A549 treated with CpdA at 1 μM for 4 hours (cell line): ENCODE measurements at places on chromosomes 16 and 17. TPM values are rescaled to one million over a fixed set of nuclear protein-coding genes. Genes with fewer than 3 reads are reported as not detected.

Gene PIPOX
- 0.13 to 0.20 TPM (median 0.16 TPM) in 3 of 5 replicates, not detected in the others for total RNA-seq

Gene KRT25
- not detected in 5 replicates for total RNA-seq

Gene P2RX1
- total RNA-seq = 0.03 TPM in 1 of 5 replicates, not detected in the others

Gene C1QTNF8
- not detected in 5 replicates for total RNA-seq

Gene GNGT2
- 0.16 to 0.64 TPM (median 0.27 TPM) in 5 replicates for total RNA-seq

Gene TOX3
- 0.20 to 0.40 TPM (median 0.23 TPM) in 5 replicates for total RNA-seq

Gene ITGB3
- total RNA-seq = 2.7 to 5.8 TPM (median 4.5 TPM) in 5 replicates

Gene TEKT1
- total RNA-seq = 0.07 to 0.08 TPM in 2 of 5 replicates, not detected in the others

Gene ABCC3
- total RNA-seq = 114 to 159 TPM (median 130 TPM) in 5 replicates

Gene DPEP3
- total RNA-seq = not detected in 5 replicates

Gene EPOP
- total RNA-seq = 11.2 to 15.0 TPM (median 14.6 TPM) in 5 replicates

Gene SECTM1
- 0.99 to 1.9 TPM (median 1.3 TPM) in 5 replicates for total RNA-seq

Gene SAMD14
- total RNA-seq = 0.22 to 0.85 TPM (median 0.35 TPM) in 5 replicates

Gene TMC5
- total RNA-seq = 6.1 to 9.3 TPM (median 7.5 TPM) in 5 replicates

Gene USP10
- 79.5 to 92.8 TPM (median 81.4 TPM) in 5 replicates for total RNA-seq

Gene HSD11B2
- total RNA-seq = 1.5 to 1.8 TPM (median 1.6 TPM) in 5 replicates

Gene SPECC1
- total RNA-seq = 47.6 to 63.9 TPM (median 49.1 TPM) in 5 replicates

Gene PDP2
- total RNA-seq = 5.4 to 7.6 TPM (median 5.6 TPM) in 5 replicates

Gene NPIPA2
- 1.0 to 2.1 TPM (median 1.3 TPM) in 5 replicates for total RNA-seq

Gene CLDN9
- total RNA-seq = 0.27 to 0.80 TPM (median 0.39 TPM) in 5 replicates
